ENCODE measurements at places on chromosomes 12 and 14.

DNA sequence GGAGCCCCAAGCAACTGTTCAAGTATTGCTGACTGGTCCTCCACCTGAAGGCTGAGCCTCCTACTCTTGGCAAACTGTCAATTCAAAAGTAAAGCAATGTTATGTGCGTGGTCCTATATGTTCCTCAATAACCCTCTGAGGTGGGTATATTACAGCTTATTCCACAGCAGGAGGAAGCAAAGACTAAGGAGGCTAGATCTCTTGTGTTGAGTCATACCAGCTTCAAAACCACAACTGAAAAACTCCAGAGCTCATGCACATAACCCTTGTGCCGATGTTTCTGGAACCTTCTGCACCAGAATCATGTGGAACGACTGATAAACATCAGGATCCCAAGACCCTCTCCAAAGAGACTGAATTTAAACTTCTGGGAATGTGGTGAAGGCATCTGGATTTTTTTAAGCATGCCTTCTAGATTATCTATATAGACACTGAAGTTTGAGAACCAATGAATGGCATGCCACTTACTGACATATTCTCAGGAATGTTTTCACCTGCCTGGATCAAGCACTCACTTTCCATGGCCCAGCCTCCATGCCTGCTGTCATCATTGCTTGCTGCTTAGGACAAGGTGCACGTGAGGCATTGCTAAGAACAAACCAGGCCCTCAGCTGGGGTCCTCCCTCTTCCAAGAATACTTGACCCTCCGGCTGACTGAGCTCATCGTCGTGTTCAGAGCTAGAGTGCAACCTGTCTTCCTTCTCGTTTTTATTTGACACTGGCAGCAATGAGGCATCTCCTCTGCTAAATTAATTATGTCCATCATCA is 194.7 kb downstream of the BCL11B start:
- DNase-seq: peak; percentile 63

GRCh38 chr12:71029302-71029701 is 108.8 kb upstream of the PTPRR start:
- DNase-seq: no peak

- no peak for DNase-seq
These were observed 175.2 kb upstream of the GRIN2B start for GRCh38 chr12:14156606-14157005.

DNA sequence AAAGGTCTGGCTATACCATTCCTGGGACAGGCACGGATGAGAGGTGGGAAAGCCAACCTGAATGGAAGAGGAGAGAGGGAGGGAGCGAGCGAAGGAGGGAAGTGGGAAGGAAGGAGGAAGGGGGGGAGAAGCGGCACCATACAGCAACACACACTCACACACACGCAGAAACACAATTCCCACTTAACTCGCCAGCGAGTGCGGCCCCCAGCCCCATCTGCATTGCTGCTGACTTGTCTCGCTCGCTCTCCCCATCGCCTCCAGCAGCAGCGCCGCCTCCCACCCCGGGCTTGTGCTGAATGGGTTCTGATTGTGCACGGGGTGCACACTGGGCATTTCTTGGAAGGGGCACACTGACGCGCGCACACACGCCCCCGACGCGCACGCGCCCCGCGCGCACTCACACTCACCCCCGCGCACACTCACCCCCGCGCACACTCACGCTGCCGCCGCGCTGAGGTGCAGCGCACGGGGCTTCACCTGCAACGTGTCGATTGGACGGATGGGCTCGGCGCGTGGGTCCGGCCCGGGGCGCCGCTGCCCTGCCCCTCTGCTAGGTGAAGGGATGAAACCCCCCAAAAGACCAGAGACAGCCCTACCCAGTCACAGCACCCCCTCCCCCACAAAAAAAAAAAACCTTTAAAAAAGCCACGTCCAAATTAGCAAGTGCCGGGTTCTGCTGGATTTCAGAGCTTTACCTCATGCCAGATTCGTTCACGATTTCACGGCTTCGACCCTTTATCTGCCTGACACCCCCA is 685 bp downstream of the GRIN2B start:
- DNase-seq: no peak

GRCh38 chr14:75298187-75298965 is 19.7 kb downstream of the FOS start:
- DNase-seq: peak; percentile 61

GRCh38 chr12:96445691-96446583 is 43.4 kb upstream of the CFAP54 start:
- DNase-seq: no peak

DNA sequence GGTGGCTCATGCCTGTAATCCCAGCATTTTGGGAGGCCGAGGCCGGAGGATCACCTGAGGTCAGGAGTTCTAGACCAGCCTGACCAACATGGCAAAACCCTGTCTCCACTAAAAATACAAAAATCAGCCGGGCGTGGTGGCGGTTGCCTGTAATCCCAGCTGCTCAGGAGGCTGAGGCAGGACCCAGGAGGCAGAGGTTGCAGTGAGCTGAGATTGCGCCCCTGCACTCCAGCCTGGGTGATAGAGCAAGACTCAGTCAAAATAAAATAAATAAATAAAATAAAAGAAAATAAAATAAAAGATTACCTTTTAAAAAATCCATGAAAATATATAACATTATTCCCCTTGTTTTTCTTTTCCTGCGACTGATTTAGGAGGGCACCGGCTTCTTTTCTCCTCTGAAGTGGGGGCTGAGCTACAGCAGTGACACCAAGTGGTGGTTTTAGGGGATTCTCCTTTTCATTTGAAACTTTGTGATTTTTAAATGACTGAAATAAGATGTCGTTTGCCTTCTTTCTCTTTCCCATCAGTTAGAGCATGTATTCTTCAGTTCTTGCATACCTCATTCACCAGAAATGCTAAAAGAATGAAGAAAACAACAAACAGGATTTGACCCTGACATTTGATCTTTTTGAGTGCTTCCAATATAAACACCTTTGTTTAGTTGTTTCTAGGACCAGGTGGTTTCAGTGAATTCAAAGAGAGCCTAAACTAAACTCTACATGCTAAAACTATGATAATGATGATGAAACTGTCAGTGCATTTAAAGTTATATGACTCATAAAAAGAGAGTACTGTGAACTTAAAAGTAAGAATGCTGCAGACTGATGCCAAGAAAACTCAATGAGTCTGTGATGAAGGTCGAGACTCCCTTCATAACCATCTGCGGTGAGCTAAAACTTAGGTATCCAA is 22.6 kb upstream of the PKP2 start:
- DNase-seq: peak; percentile 34

DNA sequence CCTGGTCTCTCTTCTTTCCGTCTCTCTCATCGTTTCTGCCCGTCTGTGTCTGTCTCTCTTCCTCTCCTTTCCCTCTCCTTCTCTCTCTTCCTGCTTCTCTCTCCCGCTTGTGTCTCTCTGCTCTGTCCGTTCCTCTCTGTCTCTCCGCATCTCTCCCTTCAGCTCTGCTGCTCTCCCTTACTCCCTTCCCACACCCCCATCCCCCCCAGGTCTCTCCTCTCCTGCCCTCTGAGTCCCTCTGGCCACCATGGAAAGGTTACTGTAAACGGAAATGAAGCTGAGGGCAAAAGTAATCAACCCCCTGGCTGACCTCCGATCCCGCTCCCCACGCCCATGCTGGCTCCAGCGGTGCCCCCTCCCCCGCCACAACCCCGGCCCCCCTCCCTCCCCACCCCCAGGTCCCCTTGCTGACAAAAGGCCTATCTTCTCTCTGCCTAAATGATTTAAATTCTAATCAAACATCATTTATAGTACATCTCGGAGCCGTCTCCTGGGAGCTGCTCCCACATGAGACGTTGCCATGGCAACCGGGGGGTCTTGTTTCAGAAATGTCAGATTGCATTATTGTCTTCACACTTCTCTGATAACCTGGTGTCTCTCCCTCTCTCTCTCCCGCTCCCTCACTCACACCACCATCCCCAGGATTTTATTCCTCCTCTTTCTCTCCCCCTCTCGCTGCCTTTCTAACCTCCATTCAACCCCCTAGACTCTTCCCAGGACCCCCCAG is 203.8 kb downstream of the RBM19 start:
- DNase-seq: no peak

GRCh38 chr12:9702255-9702654 is 30.6 kb downstream of the CLECL1 start:
- no peak for DNase-seq
